Islet precursor cell (in vitro differentiated cells): ENCODE measurements at places on chromosomes 3 and 15.

DNA sequence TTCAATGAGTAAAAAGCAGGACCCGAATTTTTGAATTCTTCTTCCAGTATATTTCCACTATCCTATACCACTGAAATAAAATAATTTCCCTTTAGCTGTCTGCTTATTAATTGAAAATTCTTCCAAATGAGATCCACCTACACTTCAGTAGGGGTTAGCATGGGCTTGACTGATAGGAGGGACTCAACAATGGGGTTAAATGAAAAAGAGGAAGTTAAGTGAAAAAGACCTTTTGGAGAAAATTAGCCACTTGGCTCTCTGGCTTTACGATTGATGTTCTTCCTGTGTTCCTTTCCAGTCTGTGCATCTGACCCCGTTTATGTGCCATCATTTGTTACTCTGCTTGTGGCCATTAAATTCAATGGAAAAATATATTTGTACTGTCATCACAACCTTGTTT, 54.0 kb upstream of the GCNT3 start:
- DNase-seq: no peak

DNA sequence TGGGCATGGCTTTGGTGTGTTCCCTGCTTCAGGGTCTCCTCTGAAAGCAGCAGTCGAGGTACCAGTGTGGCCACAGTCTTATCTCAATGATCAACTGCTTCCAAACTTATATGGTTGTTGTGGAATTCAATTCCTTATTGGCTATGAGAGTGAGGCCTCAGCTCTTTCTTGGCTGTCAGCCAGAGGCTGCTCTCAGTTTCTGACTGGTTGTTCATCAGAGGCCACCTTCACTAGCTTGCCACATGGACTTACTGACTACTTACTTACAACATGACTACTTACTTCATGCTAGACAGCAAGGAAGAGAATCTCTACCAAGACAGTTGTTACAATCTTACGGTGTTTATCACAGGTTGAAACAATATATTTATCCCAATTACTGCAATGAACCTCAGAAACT, 789.2 kb downstream of the DIPK2A start:
- DNase-seq: no peak

GRCh38 chr15:90936823-90937222, 1.7 kb downstream of the UNC45A start:
- no peak for DNase-seq

- no peak for DNase-seq
These were observed 1015.8 kb upstream of the EPHA6 start for GRCh38 chr3:95798628-95799027.

- DNase-seq: no peak
These were observed 38.7 kb upstream of the HRH1 start for GRCh38 chr3:11115548-11115947.
